ENCODE measurements at places on chromosomes 13 and 19. TPM values are rescaled to one million over a fixed set of nuclear protein-coding genes. Genes with fewer than 3 reads are reported as not detected.

- DNase-seq: no peak
Observed at GRCh38 chr13:99161512-99161911, 39.1 kb upstream of the UBAC2 start.

Gene C19orf44
- 3.0 TPM for total RNA-seq

Gene KCNN1
- 0.34 TPM for total RNA-seq

Gene CNMD
- total RNA-seq: not detected

Measured in activated naive CD8-positive, alpha-beta T cell treated with anti-CD3 and anti-CD28 coated beads for 36 hours (primary cell).